ENCODE measurements at places on chromosomes 12 and 14. TPM values are rescaled to one million over a fixed set of nuclear protein-coding genes. Genes with fewer than 3 reads are reported as not detected.

The C12orf54 gene
- not detected for total RNA-seq

The RD3L gene
- not detected for total RNA-seq

The GAPDH gene
- total RNA-seq = 13,828 TPM

The SCFD1 gene
- 78.8 TPM for total RNA-seq

The MYF5 gene
- total RNA-seq = not detected

The OSBPL8 gene
- 74.3 TPM for total RNA-seq

The CRIP2 gene
- 0.45 TPM for total RNA-seq

Data from Karpas-422 (cell line).